ENCODE measurements at places on chromosomes 16 and 17.

- peak; percentile 52 for DNase-seq
Measured at GRCh38 chr16:54673313-54673712, 257.4 kb upstream of the IRX5 start.

DNA sequence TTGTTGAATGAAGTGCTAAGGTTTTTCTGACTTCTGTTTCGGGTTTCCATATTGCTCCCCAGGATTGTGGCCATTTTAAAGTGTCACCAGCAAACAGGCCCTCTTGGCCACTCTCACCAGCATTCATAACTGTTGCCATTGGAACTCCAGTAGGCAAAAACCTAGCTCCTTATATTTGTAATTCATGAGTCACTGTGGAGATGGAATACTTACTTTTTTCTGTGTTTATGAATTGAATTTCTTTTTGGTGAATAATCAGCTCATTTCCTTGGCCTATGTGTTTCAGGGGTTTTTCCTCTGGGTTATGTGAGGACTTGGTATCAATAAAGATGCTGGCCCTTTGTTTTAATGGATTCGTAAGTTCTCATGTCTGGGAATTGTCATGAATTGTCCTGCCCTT is 255.1 kb downstream of the SNX29 start:
- DNase-seq, result peak; percentile 78

DNA sequence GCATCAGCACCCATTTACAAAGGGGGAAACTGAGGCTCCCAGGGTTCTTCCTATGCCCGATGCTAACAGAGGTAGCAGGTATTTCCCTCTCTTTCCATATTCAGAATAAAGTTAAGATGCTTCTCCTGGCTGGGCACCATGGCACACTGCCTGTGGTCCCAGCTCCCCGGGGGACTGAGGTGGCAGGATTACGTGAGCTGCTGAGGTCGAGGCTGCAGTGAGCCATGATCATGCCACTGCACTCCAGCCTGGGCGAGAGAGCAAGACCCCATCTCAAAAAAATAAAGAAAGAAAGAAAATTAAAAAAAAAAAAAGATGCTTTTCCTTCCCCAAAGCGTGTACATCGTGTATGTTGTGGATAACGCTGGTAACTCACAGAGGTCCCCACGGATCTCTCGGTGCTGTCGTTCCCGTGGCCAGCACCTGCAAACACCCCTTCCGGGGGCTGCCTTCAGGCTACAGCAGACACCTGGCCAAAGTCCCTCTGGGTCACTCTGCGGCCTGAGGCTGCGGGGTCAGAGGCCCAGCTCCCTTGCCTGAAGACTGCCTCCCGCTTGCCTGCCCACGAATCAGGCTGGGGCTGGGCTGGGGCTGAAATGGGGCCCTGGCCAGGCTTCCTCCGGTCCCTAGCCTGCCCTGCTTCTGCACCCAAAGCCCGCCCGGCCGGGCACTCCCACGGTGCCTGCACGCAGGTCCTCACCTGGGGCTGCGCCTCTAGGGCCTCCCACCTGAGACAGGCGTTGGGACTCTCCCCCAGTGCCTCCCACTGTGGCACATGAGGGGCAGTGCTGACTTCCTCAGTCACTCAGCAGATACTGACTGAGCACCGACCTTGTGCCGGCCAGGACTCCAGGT is 63.1 kb downstream of the ZDHHC7 start:
- no peak for DNase-seq

DNA sequence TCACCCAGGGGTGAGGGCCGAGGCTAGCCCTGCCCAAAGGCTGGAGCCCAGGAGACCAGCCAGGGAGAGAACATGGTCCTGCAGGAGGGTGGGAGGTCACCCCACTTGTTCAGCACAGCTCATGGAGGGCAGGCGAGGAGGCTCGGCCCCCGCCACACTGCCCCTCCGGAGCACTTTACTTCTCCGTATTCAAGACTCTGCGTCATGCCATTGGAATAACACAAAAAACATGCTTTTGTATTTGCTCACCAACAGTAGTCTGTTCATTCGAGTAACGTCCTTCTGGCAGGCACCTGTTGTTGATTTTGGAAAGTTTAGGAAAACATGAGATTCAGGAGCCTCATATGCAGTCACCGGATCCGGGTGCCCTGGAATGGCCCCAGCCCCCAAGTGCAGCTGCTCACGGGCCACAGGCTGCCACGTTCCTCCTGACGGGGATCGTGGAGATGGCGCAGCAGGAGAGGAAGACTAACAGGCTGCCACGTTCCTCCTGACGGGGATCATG is 81.1 kb upstream of the DNAH17 start:
- DNase-seq, result no peak

GRCh38 chr17:58380207-58381123 is 28.5 kb upstream of the SUPT4H1 start:
- no peak for DNase-seq

DNA sequence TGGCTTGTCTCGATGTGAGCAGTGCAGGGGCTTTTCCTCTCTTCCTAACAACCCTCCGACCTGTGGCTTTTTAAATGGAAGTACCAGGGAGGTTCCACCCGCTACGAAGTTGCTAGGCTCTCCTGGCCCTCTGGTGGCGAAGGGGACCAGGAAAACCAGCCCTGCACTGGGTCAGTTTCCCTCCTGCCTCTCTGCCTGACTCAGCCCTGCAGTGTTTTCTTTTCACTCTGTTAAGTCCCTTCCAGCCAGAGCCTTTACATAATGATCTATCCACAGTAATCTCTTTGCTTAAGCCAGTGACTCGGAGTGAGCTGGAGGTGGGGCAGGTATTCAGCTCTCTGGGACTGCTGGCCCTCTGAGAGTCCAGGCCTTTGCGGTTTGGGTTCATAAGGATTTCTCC is 331.3 kb upstream of the EEF2KMT start:
- DNase-seq, result no peak

DNA sequence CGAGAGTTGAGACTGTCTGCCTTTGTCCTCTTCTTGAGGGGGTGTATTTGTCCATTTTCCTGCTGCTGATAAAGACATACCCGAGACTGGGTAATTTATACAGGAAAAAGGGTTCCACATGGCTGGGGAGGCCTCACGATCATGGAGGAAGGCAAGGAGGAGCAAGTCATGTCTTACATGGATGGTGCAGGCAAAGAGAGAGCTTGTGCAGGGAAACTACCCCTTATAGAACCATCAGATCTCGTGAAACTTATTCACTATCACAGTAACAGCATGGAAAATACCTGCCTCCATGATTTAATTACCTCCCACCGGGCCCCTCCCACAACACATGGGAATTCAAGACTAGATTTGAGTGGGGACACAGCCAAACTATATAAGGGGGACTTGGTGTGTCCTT is 338.2 kb upstream of the TNRC6C start:
- DNase-seq, result no peak

DNA sequence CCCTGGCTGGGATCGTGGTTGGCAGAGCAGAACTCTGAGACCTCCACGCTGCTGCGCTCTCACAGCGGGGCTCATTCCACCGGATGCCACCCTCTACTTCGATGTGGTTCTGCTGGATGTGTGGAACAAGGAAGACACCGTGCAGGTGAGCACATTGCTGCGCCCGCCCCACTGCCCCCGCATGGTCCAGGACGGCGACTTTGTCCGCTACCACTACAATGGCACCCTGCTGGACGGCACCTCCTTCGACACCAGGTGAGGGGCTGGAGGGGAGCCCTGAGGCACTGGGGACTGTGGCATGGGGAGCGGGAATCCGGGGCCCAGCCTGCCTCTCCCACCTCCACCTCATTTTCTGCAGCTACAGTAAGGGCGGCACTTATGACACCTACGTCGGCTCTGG is 5.2 kb downstream of the FKBP10 start:
- no peak for DNase-seq

Data from kidney capillary endothelial cell (primary cell).